EL (cell line): ENCODE measurements at places on chromosomes 3 and 15.

DNA sequence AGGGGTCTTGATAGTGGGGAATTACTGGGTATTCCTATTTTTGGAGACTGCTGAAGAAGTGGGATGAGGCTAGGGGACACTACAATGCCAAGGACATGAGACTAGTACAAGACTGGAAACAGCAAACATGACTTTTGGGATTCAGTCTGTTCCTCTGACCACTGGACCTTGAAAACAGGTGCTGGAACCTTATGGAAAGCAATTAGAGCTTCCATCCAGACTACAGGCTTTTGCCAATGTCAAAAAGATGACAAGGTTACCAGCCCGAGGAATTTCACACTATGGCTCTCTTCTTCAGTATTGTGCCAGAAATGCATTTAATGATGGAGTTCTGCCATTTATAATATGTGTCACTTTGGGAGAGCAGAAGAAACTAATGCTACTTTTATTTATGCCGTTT is 282.6 kb downstream of the GAP43 start:
- no peak for DNase-seq

DNA sequence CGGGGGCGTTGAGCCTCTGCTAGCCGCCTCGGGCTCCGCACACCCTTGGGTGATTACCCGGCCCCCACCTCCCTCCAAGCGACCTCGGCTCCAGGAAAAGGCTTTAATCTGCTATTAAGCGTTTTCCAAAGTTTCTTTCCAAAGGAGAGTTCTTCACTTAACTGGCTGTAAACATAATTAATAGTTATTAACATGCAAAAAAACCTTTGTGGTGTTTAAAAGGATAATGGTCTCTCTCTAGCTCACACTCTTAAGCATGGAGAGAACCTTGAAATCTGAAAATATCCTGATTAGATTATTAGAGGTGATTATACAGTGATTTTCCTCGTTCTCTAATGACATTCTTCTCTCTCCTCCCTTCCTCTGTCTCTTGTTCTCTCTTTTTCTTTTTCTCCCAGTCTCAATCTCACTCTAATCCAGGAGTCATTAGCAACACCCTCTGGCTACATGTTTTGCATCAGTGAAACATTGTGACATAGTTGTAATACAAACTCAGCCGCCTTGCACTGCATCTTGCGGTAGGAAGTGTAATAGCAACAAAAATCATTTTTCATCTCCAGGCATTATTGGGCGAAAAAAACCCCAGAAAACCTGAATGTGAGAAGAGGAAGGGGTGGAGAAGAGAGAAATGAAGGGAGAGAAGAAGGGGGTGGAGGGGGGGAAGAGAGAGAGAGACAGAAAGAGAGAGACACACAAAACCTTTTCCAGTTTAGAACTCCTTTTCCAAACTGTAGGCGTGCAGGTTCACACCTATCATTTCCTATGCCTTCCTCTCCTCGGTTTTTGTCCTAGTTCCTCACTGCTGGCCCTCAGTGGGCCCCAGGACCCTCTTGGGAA is 24.4 kb downstream of the NR2F2 start:
- peak; percentile 77 for DNase-seq

DNA sequence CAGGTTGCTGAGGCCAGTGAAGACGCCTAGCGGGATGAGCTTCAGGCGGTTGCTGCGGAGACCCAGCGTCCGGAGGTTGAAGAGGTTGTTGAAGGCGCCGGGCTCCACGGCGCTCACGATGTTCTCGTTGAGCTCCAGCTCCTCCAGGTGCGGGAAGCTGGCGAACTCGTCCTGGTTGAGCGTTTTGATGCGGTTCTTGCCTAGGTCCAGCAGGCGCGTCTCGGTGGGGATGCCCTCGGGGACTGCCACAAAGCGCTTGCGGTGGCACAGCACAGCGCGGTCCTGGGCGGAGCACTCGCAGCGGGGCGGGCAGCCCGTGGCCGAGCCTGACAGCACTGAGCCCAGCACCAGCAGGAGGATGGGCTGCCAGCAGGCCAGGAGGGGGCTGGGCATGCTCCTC is 17.2 kb downstream of the LINGO1 start:
- DNase-seq, result no peak

GRCh38 chr15:94535298-94536048 is 304.1 kb downstream of the MCTP2 start:
- no peak for DNase-seq

- DNase-seq, result no peak
These were observed 213.6 kb upstream of the LINGO1 start for GRCh38 chr15:77846360-77846759.

- no peak for DNase-seq
These were observed 194.0 kb upstream of the LRRN1 start for GRCh38 chr3:3605226-3605625.

GRCh38 chr15:97875025-97875512 is 85.4 kb upstream of the ARRDC4 start:
- DNase-seq, result no peak

- DNase-seq, result no peak
These were observed 41.4 kb downstream of the UBE2E2 start for GRCh38 chr3:23244324-23245041.

GRCh38 chr3:133089906-133090485 is 51.8 kb downstream of the TMEM108 start:
- no peak for DNase-seq

GRCh38 chr3:24704496-24704895 is 209.8 kb upstream of the THRB start:
- DNase-seq, result peak; percentile 15

DNA sequence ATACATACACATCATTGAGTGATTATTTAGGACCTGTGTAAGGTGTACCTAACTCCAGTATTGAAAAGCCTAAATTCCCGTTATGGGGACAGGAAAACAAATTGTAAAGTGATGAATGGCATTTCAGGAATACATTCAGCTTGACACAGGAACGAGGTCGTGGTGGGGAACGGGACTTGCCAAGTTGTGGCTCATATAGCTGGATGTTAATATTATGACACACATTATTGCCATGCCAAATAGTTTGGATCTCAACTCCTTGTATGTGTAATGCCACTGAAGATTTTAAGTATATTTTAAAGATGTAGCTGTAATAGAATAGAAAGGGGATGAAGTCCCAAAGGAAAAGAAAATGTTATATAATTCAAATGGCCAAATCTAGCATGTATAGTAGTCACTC is 227.2 kb upstream of the GOLIM4 start:
- DNase-seq, result no peak

GRCh38 chr3:121997372-121997771 is 24.7 kb downstream of the ILDR1 start:
- no peak for DNase-seq

GRCh38 chr3:61090389-61091169 is 160.7 kb downstream of the FHIT start:
- no peak for DNase-seq

- peak; percentile 97 for DNase-seq
These were observed at the start of the genes CCDC51 and TMA7 for GRCh38 chr3:48439820-48440589. Gene CCDC51 (minus strand): TSS chr3:48440119. CDS start chr3:48435128, 4,991 bp downstream. Gene TMA7 (plus strand): TSS chr3:48440257. CDS start chr3:48440297, 40 bp downstream.

GRCh38 chr15:38788918-38789317 is 224.3 kb upstream of the RASGRP1 start:
- no peak for DNase-seq

DNA sequence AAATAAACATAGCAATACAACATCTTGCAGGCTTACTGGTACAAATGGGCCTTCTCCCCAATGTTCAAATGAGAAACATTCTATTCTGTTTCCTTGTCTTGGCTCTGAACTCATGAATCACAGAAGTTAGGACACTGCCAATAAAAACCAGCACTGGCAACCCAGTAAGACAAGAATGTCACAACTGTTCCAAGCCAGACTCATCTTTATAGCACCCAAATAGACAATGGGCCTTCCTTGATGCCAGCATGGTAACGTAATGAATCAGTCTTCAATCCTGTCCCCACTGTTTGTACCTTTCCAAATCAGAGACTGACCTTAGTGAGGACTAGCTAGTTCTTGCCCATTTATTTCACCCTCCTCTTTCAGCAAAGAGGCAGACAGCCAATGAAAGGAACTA is 14.1 kb upstream of the RPS17 start:
- no peak for DNase-seq

- DNase-seq, result no peak
These were observed 485.2 kb downstream of the ROBO2 start for GRCh38 chr3:77524946-77525682.

- peak; percentile 39 for DNase-seq
These were observed 148.0 kb upstream of the TPM1 start for GRCh38 chr15:62894322-62895085.

DNA sequence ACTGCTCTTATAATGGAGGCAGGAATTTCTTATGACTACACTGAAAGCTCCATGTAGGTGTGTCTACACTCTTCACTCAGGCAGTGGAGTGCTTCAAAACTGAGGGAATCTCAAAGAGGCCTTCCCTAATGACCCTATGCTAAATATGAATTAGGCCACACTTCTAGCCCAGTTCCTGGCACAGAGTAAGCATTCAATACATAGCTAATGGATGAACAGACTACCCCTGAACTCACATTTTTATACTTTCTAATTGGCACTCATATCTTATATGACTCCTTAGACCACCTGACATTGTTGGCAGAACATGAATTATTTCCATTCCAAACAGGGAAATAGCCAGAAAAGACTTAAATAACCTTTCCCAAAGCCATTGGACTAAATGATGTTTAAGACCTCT is 3.4 kb downstream of the RARRES1 start:
- DNase-seq, result no peak

DNA sequence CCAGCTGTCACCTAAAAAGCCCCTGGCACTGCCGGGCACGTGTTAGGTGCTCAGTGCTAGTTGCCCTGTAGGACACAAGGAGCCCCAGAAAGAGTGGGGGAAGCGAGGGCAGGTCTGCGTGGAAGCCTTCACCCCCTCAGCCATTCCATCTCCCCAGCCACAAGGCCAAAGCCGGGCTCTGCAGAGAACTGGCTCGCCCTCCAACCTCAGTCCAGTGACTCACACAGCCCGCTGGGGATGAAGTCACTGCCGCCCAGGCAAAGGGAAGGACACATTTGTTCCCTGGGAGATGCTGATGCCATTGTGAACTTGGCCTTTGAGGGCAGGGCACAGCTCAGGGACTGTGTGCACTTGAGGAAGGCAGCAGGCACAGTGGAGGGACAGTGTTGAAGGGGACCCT is 48.1 kb downstream of the IQSEC1 start:
- peak; percentile 84 for DNase-seq

DNA sequence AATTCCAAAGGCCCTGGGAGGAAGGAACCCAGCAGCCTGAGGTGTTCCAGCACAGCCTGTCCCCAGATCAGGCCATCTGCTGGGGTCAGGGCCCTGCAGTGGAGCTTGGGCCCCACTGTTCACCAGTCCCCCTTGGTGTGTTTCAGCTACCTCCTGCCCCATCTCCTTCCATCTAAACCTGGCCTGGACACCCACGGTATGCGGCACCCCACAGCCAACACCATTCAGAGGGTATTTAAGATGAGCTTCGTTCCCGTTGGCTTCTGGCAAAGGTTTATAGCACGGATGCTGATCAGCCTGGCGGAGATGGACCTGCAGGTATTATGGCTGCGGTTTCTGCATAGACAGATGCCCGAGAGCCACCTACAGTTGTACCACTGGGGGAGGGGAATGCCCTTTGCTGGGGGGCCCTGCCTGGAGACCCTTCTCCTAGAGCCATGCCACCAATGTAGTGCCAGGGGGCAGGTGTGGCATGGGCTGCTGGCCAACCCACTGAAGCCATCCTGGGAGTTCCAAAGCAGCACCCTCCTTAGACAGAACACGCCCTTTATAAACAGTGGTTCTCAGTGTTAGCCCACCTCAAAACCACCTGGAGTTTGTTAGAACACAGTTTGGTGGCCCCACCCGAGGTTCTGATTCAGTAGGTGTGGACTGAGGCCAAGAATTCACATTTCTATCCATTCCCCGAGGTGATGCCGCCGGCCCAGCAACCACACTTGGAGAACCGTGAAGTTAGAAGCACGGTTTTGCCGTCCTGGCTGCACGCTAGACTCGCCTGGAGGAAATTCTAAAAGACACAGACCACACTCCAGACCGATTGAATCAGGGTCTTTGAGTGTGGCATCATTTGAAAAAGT is 126.9 kb downstream of the LRRK1 start:
- no peak for DNase-seq

DNA sequence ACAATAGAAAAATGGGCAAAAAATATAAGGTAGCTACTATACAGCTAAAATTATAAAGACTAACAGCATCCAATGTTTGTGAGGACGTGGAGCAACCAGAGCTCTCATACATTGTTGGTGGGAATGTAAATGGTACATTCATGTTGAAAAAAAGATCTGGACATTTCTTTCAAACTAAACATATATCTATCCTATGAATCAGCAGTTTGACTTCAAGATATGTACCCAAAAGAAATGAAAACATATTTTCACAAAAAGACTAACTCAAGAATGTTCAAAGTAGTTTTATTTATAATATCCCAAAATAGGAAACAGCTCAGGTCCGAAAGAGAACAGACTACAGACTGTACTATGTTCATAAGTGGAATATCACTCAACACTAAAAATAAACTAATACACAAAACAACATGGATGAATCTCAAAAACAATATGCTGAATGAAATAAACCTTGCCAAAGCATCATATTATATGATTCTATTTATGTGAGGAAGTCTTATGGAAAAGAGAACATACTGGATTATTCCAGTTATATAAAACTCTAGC is 8.8 kb upstream of the TTBK2 start:
- DNase-seq, result no peak

- no peak for DNase-seq
These were observed 339.7 kb upstream of the EPHA3 start for GRCh38 chr3:88767746-88768145.

DNA sequence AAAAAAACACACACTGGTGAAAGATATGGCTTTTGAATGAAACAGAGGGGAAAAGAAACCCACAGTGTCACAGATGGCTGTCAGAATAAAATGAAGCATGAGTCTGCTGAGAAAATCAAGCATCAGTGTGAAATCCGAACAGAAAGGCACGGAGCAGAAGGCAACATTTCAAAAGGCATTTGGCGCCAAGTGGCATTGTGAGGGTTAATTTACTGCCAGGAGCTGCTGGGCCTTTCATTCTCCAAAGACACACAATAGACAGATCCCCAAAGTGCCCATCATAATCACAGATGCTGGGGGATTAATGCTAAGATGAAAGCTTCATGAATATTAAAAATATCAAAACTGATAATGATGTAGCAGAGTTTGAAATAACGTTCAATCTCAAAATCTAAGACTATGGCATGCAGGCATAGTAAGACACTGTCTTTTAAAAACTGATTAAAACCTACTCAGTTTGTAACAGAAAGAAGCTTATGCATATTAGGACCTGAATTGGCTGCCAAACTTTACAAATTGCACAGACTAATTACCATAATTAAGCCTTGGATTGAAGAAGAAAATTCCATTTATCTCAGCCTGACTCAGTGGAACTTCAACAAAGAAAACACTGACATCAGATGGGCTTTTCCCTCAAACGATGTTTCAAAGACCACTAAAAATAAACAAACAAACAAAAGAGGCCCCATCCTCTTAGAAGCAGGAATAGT is 589.2 kb downstream of the ROBO1 start:
- no peak for DNase-seq

GRCh38 chr15:59165726-59166125 is 40.9 kb upstream of the LDHAL6B start:
- no peak for DNase-seq

DNA sequence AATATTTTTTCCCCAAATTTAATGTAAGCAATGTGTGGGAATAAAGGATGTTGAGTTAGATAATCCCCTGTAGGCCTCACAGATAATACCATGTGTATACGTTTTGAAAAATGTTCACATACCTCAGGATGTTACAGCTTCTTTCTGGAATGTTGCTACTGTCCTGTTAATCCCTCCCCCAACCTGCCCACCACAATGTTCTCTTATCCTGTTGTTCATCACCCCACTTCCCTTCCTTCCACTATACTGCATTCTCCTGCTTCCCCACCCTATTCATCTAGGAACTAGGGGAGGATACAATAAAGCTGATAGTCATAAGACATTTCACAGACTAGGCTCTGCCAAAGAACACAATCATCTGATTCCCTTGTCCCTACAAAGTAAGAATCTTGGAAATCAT is 92.1 kb downstream of the IGF2BP2 start:
- peak; percentile 97 for DNase-seq
